ENCODE measurements at places on chromosomes 4 and X.

- no peak for ATAC-seq
Observed at GRCh38 chr4:10283761-10284160, 167.2 kb upstream of the WDR1 start.

DNA sequence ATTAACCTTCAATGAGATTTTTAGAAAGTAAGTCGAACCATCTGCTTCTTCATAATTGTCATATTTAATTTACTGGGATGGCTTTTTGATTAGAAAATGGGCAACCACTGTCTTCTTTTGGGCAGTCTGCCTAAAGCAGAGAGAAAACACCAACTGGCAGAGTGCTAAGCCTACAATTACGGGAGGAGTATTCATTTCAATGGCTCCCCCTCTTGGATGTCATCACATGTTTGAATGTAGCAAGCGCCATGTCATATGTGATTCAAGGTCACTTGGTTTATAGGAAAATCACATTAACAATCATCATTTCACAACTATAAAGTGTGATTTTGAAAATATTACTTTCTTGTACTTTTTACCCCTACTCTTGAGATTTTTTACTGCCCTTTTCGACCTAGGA is 261.9 kb downstream of the FRMPD4 start:
- ATAC-seq = no peak

DNA sequence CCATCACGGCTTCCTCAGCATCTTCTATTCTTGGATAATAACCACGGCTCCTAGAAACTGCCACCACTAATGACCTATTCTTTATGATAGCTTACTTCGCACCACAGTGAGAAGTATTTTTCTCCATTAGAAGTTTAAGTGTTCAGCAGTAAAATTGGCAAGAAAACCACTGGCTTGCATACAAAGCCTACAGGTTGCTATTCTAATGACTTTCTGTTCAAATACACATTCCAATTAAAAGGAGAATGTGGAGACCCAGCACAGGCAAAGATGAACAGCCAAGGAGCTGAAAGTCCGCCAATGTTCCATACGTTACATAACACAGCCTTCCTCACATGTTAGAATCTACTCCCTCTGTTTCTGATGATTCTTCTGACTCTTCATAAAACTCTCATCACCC is 875.0 kb upstream of the PRKX start:
- no peak for ATAC-seq

- ATAC-seq = no peak
Observed at GRCh38 chrX:40976981-40977380, 108.3 kb upstream of the USP9X start.

DNA sequence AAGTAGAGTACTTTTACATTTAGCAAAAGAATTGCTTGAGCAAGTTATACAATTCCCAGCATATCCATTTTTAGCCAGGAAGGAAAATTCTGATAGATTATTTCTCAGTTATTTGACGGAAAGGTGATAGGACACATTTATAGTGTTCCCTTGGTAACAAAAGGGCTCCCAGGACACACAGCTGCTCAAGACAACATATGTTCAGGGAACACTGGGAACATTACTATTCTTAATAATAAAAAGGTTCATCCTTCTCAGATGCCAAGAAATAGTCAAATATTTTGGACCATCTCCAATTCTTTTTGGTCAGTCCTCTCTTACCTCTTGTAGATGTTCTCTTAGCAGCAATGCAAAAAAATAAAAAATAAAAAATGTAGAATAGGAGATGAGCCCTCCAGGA is 66.8 kb upstream of the SMAD1 start:
- no peak for ATAC-seq

DNA sequence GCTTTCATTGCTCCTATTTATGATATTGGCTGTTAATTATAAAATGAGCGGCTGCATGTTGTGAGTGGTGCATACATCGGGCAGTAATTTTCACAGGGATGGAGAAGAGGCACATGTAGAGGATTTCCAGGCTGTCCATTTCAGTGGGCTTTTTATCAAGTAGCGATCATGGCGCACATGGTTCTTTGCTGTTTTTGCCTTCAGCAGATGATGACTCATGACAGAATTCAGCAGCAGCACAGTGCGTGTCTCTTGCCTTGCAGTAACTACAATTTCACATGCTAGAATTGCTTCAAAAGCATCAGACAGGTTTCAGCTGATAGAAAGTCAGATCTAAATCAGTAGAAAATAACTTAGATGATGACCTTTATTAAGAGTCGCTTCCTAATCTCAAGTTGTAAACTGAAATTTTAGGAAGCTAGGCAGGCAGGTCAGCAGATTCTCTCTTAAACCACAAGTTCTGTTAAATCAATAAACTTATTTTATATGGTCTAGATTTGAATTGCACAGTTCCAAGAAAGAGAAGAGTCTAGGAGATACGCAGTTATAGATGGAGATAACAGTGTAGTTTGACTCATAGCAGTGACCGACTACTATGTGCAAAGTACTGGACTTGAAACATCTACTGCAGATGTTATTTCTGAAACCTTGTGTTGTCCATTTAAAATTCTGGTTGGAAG is 35.8 kb downstream of the LRP2BP start:
- ATAC-seq = no peak

DNA sequence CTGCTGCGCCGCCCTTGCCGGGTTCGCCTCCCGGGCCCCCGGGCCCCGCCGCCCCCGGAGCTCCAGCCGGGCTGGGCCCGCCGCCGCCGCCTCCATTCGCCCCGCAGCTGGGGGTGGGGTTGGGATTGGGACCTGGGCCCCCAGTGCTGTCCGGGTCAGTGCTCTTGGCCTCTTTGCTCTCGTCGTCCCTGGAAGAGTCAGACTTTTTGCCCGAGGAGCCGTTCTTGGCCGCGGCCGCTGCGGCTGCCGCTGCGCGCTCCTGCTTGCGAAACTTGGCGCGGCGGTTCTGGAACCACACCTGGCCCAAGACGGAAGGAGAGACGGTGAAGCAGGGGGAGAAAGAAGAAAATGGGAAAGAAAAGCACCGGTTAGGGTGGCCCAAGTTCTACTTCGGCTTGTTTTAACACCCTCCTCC is 2.5 kb downstream of the PHOX2B start:
- no peak for ATAC-seq

GRCh38 chr4:87092389-87093141 is 127.9 kb downstream of the KLHL8 start:
- ATAC-seq = peak; percentile 76

- ATAC-seq = no peak
Observed at GRCh38 chr4:170591076-170591475, 501.3 kb upstream of the AADAT start.

GRCh38 chr4:66911880-66912279 is 633.4 kb downstream of the CENPC start:
- ATAC-seq = no peak

DNA sequence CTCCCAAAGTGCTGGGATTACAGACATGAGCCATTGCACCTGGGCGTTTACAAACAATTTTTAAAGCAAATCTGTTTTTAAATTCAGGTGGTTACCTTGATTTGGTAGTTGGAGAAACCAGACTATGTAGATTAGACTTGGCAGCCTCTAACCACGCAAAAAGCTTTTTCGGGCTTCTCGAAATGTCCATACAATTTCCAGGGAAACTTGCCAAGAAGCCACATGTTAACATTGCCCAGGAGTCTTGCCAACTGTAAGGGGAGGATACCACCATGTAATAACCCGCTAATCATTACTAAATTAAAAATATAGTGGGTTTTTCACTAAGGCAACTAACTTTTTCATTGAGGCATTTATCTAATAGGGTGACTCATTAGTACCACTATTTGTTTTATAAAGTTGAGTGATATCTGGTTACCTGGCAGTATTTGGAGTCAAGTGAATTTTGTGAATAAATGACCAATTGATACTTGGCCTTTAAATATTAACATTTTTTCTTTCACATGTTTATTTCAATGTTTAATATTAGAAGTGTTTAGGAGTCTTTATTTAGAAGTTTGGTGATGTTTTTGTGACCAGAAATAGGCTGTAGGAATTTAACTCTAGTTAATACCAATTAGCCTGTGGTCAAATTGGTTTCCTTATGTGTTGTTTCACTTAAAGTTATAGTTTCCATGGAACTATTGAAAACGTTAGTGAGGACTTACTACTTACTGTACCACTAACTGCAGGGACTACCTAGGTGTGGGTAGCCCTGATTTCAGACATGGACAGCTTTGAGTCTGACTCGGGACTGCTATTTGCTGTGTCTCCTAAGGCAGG is 61.3 kb downstream of the CLDN34 start:
- ATAC-seq = no peak

DNA sequence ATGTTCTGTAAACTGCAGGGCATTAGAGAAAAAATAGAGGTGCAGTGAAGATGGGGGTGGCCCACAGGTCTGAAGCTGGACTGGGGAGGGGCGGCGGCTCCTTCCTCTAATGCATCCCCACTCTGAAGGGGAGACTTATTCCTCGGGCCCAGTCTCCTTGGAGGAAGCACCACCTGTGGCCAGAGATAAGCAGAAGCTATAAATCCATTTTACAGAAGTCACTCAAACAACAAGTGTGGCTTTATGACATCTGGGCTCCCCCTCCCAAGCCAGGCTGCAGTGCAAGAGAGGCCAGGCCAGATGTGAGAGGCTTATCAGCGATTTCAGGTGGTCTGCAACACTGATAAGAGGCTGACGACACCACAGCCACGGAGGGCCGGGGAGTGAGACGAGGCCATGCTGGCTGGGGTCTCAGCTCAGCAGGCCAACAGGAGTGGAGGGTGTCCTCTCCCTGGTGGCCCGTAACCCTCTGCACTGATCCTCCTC is 15.8 kb downstream of the CYTL1 start:
- ATAC-seq = no peak

DNA sequence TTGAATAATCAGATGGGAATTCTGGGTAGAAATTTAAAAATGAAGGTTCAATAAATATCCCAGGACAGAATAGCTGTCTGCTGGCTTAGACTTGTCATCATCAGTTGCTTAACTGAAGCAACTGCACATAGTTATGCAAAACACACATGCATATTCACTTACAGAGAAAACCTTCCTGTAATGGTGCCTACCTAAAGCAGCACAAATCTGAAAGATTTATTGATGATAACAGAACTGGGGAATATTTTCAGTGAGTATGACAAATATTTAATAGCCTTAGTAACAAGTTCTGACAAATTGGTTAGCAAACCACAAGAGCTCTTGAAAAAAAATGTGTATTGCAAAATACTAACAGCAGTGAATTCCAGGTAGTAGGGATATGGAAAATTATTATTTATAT is 606.8 kb upstream of the BOD1L1 start:
- ATAC-seq = no peak

GRCh38 chr4:109977854-109978501 is 65.3 kb downstream of the EGF start:
- ATAC-seq = no peak

GRCh38 chr4:127347936-127348335 is 284.8 kb upstream of the INTU start:
- no peak for ATAC-seq

GRCh38 chr4:2433609-2434350 is 15.0 kb downstream of the CFAP99 start:
- no peak for ATAC-seq

DNA sequence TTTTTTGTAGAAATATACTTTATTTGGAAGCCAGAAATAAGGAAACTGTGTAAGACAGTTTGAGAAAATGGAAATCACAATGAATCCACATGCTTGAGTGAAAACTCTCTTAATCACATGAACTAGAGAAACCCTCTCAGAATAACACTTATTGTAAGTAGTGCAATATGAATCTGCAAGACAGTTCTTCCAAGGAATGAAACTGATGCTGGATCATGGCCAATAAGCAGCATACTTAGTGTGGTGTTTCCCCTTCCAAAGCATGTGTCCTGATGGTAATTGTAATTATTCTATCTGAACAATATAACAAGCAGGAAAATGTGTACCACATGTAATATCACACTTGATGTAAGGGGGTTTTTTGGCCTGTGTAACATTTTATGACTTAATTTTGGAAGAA is 1870.5 kb upstream of the TENM3 start:
- no peak for ATAC-seq

- no peak for ATAC-seq
Observed at GRCh38 chr4:169565606-169566005, 46.8 kb downstream of the NEK1 start.

GRCh38 chr4:118972167-118972566 is 83.5 kb downstream of the SYNPO2 start:
- no peak for ATAC-seq

DNA sequence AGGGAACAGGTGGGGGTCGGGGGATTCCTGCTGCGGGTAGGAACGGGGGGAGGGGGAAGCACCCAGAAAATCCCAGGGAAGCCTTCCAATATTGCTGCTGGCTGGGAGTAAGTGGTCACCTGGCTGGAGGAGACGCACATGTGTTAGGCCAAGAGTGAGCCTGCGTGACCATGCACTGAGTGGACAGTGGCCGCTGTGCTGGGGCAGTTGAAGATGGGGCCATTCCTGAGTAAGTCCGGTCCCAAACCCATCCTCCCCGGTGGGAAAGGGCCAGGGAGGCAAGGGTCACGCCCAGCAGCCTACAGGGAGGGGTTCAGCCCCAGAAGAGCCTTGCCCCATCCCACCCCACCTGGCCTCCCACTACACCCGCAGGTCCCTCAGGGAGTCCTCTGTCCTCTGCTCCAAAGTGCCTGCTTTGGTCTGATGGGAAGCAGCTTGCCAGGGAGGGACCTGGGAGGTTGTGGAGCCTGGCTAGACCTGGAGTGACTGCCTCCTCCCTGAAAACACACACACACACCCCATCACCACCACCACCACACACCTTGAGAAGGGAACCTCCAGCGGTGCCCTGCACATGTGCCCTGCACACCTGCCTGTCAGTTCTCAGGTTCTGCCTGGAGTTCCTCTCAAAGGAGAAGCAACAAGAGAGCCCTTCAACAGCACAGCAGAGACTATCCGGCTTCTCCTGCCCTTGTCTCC is 6.1 kb downstream of the L1CAM start:
- ATAC-seq = no peak

DNA sequence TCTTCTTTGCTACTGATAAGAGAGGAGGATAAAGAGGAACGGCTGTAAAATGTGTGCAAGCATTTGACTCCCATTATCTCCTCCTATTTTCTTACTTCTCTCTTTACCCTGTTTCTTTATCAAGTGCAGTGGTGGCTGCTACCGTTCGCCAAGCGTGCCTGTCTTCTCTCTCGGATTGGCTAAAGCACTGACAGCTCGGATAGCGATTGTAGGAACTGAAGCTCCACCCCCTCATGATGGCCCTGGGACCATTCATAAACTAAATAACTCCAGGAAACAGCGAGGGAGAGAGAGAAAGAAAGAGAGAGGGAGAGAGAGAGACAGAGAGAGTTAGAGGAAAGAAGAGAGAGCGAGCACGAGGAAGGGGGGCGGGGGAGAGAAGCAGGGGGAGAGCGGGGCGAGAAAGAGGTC is 305 bp upstream of the MAB21L2 start:
- ATAC-seq = no peak

- peak; percentile 88 for ATAC-seq
Observed at GRCh38 chrX:129772796-129773431, 6.8 kb upstream of the SASH3 start.

All from stimulated activated memory B cell treated with anti-CD40 and anti-IgM and Interleukin-4, amounts not matched to agents 10 μg/mL and 1 μg/mL and 100 μg/mL, for 72 hours (primary cell).